ENCODE measurements at places on chromosomes 4 and X.

GRCh38 chr4:173513651-173514050 lies 16.4 kb downstream of the HAND2 start:
- no peak for DNase-seq

- DNase-seq = no peak
These were observed 150.0 kb downstream of the PDE5A start for GRCh38 chr4:119478446-119479179.

DNA sequence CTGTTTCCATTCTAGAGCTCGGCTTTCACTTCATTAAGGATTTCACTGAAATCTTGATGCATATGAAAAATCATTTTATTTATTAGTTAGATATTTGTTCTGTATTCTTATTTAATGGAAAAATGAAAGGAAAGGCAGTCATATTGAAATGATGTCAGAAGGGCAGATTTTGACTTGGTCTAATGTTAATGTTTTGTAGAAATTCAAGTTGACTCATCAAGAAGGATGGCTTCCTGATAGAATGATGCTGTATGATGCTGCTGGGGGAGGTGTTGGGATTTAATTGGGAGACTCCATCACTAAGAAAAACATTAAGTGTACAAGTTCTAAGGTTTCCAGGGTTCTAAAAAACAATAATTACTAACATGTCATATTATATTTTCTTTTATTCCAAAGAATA lies 204.8 kb downstream of the PDGFC start:
- DNase-seq = no peak

DNA sequence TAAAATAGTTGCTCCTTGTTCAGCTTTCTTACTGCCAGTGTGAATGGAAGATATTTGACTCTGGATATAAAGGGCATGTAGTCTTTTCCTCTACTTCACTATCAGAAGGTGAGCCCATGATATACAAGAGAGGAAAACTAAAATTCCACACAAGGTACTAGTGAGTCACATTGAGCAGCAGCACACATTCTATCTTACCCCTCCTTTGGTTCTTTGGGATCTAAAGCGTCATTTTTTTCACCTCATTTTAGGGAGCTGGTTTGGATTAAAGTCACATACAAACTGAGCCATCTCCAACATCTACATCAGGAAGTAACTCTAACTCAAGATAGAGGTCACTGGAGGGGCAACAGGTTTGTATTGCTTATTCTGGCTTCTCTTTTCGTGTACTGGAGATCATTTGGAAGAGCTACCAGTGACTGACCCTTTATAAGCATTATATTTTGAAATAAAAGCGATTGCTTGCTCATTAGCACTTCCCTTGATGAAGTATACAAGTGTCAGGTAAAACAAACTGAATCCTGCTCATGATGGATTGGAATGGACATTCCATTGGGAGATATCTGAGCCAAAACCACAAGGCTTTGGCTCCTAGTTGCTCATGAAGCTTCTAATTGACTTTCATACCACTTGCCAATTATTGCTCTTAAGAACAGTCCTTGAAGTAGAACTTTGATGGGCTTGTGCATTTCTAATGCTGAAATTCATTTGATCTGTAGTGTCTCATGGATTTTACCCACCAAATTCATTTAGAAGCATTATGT lies 124.1 kb downstream of the SPCS3 start:
- DNase-seq = no peak

GRCh38 chrX:87392369-87392768 lies 125.2 kb upstream of the KLHL4 start:
- DNase-seq = no peak

- DNase-seq = no peak
These were observed 24.8 kb upstream of the MAP3K15 start for GRCh38 chrX:19540076-19540475.

GRCh38 chrX:27728291-27728690 lies 79.5 kb upstream of the MAGEB10 start:
- DNase-seq = no peak

- no peak for DNase-seq
These were observed 70.6 kb upstream of the ANK2 start for GRCh38 chr4:112978691-112979472.

All from vagina (tissue), 2 donors.